Stimulated activated CD8-positive, alpha-beta memory T cell treated with anti-CD3 and anti-CD28 coated beads, Interleukin-7, amount 100 ng/mL, for 1 hour (primary cell): ENCODE measurements at places on chromosomes 2 and 18.

GRCh38 chr18:73986711-73987110 is 160.9 kb downstream of the FBXO15 start:
- DNase-seq: no peak

DNA sequence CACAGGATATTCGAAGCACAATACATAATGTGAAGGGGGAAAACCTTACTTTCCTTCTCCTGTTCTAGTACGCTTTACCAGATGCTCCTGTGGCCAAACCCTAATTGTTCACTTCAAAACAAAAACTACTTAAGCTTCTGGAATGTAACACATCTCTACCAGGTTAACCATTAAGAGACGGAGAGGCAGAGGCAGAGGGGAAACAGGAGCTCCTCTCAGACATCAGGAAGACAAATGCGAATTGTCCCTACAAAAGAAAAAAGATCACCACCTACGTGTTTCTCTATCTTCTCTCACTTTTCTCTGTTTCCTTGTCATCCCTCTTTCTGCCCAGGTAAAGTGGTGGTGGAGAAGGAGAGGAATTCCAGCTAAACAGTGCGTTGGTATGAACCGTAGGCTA is 266.8 kb downstream of the NRXN1 start:
- DNase-seq: no peak

DNA sequence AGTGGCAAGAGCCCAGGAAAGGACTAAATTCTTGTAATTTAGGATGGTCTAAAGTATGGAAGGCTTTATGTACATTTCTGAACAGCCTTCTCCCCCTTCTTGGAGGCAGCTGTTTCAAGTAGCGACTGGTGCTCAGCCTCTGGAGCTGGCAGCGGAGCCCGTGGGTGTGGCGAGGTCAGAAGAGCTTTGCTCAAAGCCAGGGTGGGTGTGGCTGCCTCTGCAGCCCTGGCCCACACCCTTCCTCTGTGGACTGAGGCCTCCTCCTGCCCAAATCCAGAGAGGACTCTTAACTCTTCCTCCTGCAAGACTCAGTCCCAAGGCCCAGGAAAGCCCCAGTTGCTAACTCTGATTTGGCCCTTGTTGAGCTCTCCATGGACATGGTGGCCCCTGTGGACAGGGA is 202.1 kb upstream of the REV1 start:
- DNase-seq: no peak

DNA sequence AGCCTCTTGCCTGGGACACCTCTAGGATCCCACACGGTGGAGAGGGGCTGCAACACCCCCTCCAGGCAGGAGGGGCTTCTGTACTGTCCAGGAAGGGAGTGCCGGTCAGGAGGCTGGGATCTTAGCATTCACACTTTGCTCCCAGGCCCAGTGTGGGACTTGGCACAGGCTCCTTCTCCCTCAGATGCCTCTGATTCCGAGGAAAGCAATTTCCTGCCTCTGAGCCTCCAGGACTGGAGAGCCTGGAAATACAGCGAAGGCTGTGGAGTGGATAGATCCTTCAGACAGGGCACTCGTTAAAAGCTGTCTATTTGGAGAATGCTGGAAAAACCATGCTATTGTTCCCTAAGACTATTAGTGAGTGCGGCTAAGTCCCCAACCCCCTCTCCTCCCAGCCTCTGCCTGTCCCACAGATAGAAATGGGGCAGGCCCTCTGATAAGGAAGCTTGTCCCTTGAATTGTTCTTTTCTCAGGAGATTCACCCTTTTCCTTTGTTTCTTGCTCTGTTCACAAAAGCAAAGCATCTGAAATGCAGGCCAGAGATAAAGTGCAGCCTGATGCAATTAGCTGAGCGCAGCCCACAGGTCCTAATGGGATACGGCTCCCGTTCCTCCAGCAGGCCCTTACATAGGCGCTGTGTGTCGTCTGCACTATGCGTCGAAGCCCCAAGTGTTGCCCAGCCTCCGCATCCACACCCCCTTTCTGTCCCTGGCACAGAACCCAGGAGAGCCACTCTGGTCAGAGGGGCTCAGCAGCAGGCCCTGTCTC is 252.2 kb downstream of the KLHL29 start:
- DNase-seq: no peak

DNA sequence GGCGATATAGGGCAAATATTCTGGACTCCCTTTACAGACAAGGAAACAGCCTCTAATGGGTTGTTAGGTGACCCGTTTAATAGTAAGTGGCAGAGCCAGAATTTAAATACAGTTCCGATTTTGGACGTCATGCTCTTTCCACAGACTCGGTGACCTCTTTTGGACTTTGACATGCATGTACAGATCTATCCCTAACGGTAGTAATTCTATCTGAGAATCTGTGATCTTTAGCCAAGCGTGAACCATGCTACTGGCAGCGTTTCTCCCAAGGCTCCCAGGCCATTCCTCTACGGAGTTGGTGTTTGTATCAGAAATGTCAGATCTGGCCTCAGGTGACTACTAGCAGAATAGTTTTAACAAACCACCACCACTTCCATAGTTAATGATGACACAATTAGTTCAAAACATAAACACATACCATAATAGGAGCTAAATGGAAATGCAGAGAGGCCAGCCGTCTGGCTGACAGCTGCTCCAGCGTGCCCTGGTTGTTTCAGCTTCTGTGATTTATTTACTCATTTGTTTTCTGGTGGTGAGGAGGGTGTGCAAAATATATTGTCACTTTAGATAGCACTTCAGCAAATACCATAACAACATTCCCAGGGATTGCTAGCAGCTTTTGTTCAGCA is 304.6 kb upstream of the LYPD1 start:
- DNase-seq: no peak

GRCh38 chr2:96527286-96528005 is 9.1 kb upstream of the ARID5A start:
- DNase-seq: no peak

DNA sequence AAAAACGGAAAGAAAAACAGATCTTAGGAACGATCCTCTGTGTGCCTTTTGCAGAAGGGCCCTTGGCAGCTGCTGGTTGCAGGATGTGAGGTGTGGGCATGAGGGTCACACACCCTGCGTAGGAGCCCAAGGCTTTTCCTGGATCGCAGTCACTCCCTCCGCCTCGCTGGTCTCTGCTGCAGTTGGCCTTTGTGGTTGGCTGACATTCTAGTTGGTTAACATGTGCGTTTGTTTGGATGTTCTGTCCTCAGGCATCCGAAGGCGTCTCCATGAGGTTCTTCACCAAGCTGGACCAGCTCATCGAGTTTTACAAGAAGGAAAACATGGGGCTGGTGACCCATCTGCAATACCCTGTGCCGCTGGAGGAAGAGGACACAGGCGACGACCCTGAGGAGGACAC is 61.7 kb downstream of the INPP5D start:
- DNase-seq: no peak

- DNase-seq: no peak
Measured at GRCh38 chr18:23207994-23208393, 72.7 kb downstream of the CABLES1 start.

DNA sequence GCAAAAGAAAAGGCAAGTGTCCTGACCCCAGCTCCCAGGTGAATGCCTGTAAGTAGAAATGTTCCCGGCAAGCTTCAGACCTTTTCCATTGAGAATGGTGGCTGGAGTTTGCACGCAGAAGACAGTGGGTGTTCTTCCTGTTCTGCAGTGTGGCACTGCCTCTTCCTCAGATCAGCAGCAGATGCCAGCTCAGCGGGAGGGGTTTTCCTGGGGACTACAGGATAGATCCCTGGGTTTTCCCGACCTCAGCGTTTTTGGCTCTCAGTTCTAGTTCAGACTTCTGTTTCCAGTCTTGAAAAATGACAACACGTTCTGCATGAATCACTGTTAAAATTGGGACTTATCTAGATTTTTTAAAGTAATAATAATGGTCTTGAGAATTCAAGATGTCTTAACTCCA is 39.2 kb downstream of the GRHL1 start:
- DNase-seq: no peak
